Aorta (tissue), 5 donors: ENCODE measurements at places on chromosomes 5 and 9. TPM values are rescaled to one million over a fixed set of nuclear protein-coding genes. Genes with fewer than 3 reads are reported as not detected.

Gene APBB3
- polyA plus RNA-seq, result 10.9 TPM

Gene ZNF354C
- 1.0 TPM for polyA plus RNA-seq

Gene HSDL2
- 27.6 TPM for polyA plus RNA-seq

GRCh38 chr5:170750791-170751190 is 32.7 kb upstream of the GABRP start:
- no peak for DNase-seq

DNA sequence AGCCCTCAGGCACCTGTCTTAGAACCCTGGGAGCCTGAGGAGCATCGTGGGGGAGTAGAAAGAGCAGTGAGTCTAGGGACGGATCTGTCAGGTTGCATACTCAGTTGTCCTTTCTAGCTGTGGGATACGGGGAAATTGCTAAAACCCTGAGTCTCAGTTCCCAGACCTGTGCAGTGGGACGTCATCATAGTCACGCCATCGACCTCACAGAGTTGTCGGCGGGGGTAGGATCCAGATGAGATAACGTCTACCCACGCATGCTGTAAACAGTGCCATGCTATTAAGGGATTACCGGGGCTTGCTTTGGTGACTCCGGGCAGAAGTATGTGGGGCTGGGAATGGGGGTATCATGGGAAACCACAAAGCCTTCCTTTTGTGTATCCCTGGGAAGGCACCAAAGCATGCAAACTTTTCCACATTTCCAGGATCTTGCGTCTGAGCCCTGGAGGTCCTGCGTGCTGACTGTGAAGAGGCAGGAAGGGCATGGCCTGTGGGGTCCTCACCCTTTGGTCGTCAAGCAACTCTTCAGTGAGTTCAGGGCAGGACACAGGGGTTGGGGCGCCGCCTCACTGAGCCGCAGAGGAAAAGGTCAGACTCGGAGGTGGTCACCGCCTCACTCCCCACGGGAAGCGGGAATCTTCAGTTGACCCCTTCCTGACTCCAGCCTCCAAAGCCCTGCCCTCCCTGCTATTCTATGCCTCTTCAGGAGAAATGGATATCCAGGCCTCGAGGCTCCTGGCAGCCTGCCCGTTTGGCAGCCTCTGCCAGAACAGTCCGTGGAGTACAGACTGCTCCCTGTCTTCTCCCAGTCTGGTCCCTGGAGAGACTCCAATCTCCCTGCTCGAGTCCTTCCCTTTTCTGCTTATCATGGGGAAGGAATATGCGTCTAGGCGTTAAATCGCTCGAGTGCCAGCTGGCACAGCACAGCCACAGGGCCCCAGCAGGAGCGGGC is 186.8 kb upstream of the KLF9 start:
- peak; percentile 93 for DNase-seq

GRCh38 chr5:123092223-123092593 is 3.2 kb downstream of the PRDM6 start:
- no peak for DNase-seq
